ENCODE measurements at places on chromosomes 7 and 10.

DNA sequence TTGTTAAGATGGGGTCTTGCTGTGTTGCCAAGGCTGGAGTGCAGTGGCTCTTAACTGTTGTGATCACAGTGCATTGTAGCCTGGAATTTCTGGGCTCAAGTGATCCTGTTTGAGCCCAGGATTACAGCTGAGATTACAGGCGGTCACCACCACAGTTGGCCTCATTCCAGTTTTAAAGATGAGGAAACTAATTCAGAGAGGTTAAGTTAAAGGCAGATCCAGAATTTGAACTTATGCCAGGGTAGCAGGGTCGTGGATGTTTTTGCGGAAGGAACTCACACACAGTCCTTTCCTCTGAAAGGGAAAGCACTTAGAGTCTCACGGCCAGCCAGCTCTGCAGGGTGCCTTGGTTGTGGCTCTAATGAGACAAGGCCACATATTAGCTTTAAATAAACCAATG lies 84.7 kb downstream of the MMRN2 start:
- no peak for ATAC-seq

DNA sequence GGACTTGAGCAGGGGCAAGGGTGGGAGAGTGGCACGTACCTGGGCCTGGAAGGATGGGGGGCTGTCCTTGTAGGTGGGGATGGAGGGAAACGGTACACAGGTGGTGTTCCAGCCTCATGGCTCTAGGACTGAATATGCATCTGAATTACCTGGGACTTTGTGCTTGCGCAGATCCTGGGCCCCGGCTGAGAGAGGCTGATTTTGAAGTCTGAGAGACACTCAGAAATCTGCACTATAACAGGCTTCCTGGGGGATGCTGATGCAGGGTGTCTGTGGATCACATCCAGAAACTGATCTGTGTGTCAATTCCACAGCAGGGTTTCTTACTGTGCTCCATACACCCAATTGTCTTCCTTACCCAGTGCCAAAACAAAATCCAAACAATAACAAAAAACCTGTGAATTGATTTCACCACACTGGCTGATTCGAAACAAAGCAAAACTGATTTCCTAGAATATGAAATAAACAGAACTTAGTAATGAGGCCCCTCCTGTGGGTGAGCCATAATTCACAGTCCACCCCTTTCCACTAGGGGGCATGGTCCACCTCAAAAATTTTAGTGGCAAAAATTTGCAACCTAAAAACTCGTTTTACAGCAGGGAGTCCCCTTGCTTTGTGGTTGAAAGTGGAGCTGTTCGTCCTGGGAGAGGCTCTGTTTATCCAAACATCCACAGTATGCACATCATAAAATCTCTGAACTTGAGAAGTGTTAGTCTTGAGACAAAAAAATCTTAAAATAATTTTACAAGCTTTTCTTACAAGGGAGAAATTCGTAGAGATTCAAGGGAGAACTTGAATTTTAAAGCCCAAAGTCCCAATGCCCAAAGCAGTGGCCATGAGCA lies 32.0 kb upstream of the PLEKHA1 start:
- peak; percentile 85 for ATAC-seq

DNA sequence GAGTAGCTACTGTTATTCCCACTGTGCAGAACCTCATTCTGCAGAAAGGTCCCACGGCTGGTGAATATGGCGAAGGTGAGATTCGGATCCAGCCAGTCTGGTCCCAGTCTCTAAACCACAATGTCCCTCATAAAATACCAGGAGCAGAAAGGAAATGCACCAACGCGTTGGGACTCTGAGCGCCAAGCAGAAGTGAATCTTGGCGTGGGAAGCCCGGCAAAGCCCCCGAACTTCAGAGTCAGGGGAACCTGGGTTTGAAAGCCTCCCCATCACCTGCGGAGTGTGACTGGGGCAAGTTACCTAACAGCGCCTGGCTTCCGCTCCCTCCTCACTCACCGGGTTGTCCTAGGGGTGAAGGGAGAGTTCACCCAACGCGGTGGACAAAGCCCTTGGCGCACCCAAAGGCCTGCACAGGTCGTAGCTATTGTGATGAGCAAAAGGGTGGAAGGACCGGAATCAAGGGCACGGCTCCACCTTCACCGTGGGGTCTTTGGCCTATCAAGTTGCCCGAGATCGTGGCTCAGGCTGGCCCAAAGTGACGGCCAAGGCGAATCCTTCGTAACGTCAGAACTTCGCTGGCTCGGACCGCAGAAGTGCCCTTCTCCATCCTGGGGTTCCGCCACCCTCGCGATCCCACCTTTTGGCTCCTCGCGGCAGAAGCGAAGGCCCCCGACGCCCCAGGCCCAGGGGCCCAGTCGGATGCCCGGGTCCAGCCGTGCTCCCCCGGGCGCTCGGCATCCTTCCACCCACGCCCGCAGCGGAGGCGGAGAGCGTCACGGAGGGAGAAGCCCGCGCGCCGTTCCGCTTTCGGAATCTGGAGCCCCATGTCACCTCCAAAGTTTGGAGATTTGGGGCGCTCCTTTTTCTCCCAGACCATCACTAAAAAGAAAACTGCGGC lies 811 bp downstream of the RGS10 start:
- no peak for ATAC-seq

DNA sequence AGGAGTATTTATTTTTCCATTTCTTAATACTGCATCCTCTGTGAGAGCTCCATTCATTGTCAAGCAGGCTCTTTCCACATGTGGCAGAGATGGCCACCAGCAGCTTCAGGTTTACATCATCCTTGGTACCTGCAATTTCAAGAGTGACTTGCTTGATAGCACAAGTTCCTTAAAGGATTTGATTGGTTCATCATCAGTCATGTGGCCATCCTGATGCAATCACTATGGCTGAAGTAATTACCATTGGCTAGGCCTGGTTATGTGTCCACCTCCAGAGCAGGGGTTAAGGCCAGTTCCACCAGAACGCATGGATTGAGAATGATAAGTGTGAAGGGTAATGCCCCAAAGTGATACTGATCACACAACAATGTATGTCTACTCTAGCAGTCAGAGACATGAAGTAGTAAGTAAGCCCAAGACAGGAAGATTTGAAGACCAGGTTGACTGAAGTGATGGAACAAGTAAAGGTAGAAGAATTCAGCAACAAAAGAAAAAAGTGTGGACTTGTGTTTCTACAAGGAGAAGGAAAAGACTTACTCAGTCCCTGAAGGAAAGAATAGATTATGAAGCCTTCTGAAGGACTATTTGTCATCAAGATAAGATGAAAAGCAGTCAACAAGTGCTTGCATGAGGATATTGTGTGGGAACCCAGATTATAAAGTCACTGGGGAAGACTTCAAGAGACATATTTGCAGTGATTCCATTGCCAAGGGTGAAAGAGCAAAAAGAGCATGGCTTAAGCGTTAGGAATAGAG lies 26.4 kb upstream of the PRKAR2B start:
- ATAC-seq, result no peak

- ATAC-seq, result peak; percentile 24
These were observed 3.9 kb downstream of the HMX3 start for GRCh38 chr10:123139521-123140163.

DNA sequence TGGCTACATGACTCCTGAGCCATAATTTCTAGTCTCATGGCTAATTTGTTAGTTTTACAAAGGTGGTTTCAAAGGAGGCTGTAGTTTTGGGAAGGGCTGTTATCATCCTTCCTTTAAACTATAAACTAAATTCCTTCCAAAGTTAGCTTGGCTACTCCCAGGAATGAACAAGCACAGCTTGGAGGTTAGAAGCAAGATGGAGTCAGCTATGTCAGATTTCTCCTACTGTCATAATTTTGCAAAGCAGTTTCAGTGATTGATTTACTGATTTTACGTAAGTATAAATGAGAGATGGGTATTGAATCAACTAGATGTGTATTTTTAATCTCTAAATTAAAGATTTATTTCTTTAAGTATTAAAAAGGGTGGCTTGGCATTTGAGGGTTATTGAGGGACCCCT lies 79.9 kb downstream of the PHTF2 start:
- ATAC-seq, result no peak

DNA sequence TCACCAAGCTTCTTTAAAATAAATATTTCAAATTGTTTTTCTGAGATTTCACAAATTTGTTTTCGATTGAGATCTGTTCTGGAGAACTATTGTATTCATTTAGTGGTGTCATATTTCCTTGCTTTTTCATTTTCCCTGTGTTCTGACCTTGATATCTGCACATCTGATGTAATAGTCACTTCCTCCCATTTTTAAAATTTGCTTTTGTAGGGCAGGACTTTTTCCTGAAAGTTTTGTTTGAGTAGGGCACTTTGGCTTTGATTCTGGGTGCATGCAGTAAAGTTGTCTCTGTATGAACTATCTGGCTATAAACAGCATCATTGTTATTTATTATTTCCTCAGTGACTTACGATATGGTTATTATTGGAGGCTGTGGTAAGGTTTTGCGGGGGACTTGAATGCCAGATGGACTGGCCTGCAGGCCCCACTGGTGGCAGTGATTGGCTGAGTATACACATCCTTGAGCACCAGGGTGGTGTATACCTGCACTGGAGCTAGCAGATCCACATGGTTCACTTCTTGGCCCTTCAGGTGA lies 83.6 kb downstream of the CSTF2T start:
- ATAC-seq, result no peak

GRCh38 chr10:64508029-64508661 lies 986.9 kb downstream of the REEP3 start:
- ATAC-seq, result no peak

DNA sequence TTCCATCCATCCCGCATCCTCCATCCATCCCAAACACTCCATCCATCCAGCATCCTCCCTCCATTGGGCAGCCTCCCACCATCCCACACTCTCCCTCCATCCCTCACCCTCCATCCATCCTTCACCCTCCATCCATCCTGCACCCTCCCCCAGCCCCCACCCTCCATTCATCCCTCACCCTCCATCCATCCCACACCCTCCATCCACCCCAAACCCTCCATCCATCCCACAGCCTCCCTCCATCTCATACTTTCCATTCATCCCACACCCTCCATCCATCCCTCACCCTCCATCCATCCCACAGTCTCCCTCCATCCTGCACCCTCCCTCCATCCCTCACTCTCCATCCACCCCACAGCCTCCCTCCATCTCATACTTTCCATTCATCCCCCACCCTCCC lies 60.4 kb downstream of the FOXI2 start:
- no peak for ATAC-seq

DNA sequence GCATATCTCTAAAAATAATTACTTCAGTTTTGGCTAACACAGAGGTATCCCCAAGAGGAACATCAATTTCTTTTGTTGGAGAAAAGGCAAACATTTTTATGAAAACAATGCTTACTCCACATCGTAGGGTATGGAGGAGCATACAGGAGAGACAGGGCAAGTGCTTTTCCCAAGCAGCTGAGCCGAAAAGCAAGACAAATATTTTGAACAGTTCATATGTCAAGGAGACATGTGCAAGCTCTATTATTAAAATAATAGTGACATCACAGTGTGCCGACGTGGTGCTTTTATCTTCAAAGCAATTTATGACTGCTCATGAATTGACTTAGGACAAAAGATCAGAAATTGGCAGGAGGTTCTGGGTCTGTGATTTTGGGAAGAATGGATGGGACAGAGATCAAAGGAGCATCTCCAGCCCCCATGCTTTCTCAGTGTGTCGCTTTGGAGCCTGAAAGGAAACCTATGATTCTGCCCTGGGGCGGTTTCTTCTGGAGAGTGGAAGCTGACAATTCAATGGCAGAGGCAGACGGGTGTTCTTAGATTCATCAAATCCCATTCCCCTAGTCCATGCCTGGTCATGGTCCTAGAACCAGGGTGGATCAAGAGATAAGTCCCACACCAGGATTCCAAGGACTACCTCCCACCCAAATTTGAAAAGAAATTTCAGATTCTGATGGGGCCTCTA lies 97.1 kb downstream of the JCAD start:
- no peak for ATAC-seq

- no peak for ATAC-seq
These were observed 36.9 kb downstream of the BAG3 start for GRCh38 chr10:119688033-119688508.

- ATAC-seq, result no peak
These were observed 11.1 kb downstream of the UNC5B start for GRCh38 chr10:71223347-71224058.

GRCh38 chr10:97726636-97727178 lies 10.2 kb upstream of the ZFYVE27 start:
- peak; percentile 72 for ATAC-seq

DNA sequence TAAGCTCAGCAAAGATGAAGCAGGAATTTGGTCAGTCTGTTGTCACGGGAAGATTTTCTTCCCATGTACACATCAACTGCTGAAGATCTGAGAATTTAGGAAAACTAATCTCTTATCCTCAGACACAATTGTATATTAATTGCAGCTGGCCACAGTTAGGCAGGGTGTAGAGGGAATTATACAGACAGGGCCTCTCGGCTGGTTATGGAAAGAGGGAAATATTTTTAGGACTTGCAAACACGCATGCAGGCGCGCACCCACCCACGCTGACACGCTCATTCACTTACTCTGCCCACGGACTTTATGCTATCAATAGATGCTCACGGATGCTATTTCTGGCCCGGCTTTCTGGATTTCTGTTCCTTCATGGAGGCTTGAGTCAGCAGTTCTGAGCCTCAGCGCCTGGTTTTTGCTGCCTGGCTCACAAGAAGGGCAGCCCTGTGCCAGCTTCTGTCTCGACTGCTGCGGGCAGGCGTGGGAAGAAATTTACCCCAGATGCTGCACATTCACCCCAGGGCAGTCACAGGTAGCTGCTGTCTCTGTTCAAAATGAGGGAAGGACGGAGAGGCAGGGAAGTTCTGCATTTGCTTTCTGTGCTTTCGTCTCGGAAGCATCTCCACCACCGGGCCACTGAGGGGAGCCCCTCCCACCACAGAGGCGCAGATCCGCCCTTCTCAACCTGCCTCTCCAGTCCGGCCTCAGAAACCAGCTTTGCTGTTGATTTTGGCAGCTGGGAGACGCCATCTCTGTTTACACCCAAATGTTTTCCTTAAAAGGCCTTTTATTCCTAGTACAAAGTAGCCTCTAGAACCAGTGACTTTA lies 116.3 kb upstream of the BTBD16 start:
- ATAC-seq, result peak; percentile 70

DNA sequence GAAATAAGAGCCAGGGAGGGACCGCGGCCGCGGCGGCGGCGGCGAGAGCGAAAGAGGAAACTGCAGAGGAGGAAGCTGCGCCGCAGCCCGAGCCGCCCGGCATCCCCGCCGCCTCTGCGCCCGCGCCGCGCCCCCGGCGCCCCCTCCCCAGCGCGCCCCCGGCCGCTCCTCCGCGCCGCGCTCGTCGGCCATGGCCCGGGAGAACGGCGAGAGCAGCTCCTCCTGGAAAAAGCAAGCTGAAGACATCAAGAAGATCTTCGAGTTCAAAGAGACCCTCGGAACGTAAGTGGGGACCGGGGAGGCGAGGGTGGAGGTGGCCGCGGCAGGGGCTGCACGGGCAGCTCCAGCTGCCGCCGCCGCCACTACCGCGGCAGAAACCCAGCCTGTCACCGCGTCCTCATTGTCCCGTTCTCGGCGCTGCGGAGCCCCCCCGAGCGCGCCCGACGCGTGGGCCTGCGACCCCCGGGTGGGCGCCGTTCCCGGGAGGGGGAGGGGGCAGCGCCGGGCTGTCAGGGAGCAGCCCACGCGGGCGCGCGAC lies 351 bp downstream of the CAMK1D start:
- ATAC-seq, result peak; percentile 22

GRCh38 chr7:82705517-82706260 lies 262.1 kb upstream of the CACNA2D1 start:
- ATAC-seq, result no peak

- ATAC-seq, result no peak
These were observed 316.9 kb downstream of the INHBA start for GRCh38 chr7:41385996-41386395.

- no peak for ATAC-seq
These were observed 38.6 kb downstream of the MTPN start for GRCh38 chr7:135938563-135938962.

Data from motor neuron (in vitro differentiated cells).